ENCODE measurements at places on chromosomes 1 and 21. TPM values are rescaled to one million over a fixed set of nuclear protein-coding genes. Genes with fewer than 3 reads are reported as not detected.

Gene SMPDL3B
- 0.60 TPM for total RNA-seq

DNA sequence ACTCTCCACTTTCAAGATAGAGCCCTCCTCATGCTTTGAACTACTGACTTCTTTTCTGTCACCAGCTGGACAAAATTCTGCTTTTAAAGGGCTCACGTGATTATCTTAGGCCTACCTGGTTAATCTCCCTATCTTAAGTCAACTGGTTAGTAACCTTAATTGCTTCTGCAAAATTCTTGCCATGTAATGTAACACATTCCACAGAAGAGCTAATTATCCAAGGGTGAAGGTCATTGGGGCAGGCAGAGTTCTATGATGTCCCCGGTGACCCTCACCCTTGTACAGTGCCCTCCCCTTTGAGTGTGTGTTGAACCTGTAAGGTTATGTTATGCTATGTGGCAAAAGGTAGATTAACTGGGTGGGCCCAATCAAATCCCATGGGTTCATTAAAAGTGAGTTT is 25.2 kb upstream of the FOXE3 start:
- no peak for DNase-seq

Gene NAV1
- 1.6 TPM for total RNA-seq

- DNase-seq, result peak; percentile 17
These were observed 36.9 kb upstream of the ST6GALNAC5 start for GRCh38 chr1:76830373-76830772.

GRCh38 chr1:11691302-11691914 is at the start of gene DRAXIN:
TSS of gene DRAXIN (plus strand) at chr1:11691710. CDS start at chr1:11706259, 14,549 bp downstream.
- peak; percentile 17 for DNase-seq

Gene TESK2
- total RNA-seq, result 3.3 TPM

All from lung microvascular endothelial cell (primary cell).